ENCODE measurements at places on chromosomes 5 and 9.

- no peak for DNase-seq
Measured at GRCh38 chr9:84314306-84314705, 26.3 kb downstream of the SLC28A3 start.

DNA sequence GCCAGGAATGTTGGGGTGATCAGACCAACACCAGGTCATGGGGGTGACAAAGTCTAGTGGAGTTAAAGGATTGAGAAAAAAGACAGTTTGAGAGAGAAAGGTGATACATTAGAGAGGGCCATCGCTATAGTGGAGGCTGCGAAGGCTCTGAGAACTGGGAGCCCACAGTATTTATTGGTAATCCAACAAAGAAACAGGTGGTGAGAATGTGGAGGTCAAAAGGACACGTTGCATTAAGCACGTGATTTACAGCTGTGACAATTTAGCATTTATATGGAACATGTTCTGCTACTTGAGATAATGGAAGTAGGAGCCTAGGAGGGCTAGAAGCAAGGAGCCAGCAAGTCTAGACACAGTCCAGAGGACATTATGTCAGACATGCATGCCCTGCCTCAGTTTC lies 2086.5 kb upstream of the C9orf72 start:
- no peak for DNase-seq

DNA sequence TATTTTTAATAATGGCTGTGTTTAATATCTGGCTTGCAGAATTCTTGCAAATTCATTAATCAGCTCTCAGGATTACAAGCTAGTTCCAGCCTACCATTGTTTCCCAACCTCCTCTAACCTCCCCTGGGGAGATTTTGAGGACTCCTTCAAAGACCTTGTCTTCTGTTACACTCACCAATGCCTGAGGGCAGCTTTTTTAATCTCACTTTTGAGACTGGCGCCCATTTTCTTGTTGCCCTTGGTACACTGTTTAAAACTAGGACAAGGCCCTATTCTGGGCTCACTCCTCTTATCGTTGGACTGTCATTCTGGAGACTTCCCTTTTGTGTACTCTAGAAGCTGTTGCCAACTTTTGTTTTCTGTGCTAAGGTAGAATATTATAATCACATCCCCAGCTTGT lies 13.6 kb upstream of the EQTN start:
- DNase-seq, result no peak

GRCh38 chr9:98117984-98118639 lies 910 bp downstream of the TRIM14 start:
- DNase-seq, result peak; percentile 45

GRCh38 chr9:128781187-128782070 lies 5.6 kb upstream of the TBC1D13 start:
- DNase-seq, result no peak

DNA sequence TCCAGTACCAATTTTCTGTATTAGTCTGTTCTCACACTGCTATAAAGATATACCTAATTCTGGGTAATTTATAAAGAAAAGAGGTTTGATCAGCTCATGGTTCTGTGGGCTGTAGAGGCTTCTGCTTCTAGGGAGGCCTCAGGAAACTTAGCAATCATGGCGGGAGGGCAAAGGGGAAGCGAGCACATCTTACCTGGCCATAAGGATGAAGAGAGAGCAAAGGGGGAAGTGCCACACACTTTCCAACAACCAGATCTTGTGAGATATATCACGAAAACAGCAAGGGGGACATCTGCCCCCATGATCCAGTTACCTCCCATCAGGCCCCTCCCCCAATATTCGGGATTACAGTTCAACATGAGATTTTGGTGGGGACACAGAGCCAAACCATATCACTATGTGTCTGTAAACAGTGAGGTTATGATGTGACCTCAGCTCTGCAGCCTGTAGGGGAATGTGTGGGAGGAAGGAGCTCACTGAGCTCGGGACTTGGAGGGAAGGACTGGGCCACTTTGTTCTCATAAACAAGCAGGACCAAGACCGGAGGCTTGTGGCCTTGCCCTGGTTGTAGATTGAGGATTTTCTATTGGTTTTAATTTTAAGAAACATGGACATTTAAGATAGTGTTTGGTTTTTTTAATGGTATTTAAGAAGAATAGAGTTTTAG lies 85.2 kb downstream of the EHMT1 start:
- peak; percentile 54 for DNase-seq

- no peak for DNase-seq
Measured at GRCh38 chr5:154421868-154422267, 23.9 kb upstream of the SAP30L start.

DNA sequence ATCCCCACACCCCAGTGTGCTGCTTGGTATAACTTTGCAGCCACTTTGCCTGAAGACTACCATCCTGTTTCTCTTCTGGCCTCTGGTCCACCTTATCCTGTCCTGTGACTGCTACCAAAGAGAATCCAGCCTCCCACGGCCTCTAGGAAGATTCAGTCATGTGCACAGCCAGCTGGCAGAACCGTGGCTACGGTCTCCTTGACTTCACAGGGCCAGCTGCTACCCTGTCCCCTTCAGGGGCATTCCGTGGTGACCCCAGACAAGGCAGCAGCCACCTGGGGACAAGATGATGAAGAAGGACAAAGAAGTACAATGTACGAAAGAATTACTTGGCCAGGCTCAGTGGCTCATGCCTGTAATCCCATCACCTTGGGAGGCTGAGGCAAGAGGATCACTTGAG lies 98.6 kb downstream of the PDE6A start:
- DNase-seq, result no peak

- peak; percentile 42 for DNase-seq
Measured at GRCh38 chr9:131276094-131276888, at the start of gene FAM78A. Gene FAM78A (minus strand): TSS chr9:131276510. CDS start chr9:131276179, 331 bp downstream.

- no peak for DNase-seq
Measured at GRCh38 chr5:159877016-159877415, 39.3 kb upstream of the ADRA1B start.

- no peak for DNase-seq
Measured at GRCh38 chr5:10660720-10661387, 97.0 kb downstream of the ANKRD33B start.

GRCh38 chr9:6711403-6711802 lies 46.4 kb upstream of the KDM4C start:
- DNase-seq, result peak; percentile 66

DNA sequence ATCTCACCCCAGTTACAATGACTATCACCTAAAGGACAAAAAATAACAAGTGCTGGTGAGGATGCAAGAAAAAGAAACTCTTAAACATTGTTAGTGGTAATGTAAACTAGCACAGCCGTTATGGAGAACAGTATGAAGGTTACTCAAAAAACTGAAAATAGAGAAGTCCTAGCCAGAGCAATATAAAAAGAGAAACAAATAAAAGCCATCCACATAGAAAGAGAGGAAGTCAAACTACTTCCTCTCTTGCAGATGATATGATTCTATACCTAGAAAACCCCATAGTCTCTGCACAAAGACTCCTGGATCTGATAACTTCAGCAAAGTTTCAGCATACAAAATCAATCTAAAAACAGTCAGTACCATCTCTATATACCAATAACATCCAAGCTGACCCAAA lies 221.5 kb upstream of the FAM174A start:
- no peak for DNase-seq

GRCh38 chr5:146076455-146076854 lies 28.9 kb downstream of the PLAC8L1 start:
- no peak for DNase-seq

- DNase-seq, result peak; percentile 70
Measured at GRCh38 chr9:125521462-125522327, 185.3 kb downstream of the MAPKAP1 start.

- DNase-seq, result no peak
Measured at GRCh38 chr9:97555164-97555563, 53.7 kb downstream of the TMOD1 start.

DNA sequence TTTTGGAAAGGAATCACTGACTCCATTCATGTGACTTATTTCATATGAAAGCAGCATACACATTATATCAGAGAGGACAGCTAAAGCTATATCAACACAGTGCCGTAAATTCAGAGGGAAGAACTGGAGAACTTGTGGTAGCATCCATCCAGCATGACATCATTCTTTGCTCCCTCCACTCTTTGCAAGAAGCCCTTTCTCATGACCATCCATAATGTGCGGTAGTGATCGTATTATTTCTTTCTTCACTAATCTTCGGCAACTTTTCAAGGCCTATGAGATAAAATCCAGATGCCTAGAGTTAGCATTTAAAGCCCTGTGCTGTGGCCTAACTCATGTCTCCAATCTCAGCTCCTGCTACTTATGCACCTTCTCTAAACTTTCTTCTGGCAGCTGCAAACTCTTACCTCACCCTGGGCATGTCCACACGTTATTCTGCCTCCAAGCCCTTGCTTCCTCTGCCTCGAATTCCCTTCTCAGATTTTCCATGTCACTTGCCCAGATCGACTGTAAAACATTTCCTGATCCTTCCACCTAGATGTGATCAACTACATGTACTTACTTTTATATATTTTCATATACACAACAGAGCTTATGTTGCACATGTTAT lies 307.3 kb upstream of the SGCD start:
- no peak for DNase-seq

DNA sequence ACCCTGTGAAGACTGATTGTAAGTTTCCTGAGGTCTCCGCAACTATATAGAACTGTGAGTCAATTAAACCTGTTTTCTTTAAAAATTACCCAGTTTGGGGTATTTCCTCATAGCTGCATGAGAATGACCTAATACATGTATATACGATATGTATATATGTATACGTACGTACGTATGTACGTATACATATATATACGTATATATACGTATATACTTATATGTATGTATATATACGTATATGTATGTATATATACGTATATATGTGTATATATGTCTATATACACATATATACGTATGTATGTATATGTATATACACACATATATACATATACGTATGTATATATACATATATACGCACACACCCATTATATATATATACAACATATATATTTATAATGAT lies 1153.0 kb upstream of the CDH18 start:
- DNase-seq, result no peak

DNA sequence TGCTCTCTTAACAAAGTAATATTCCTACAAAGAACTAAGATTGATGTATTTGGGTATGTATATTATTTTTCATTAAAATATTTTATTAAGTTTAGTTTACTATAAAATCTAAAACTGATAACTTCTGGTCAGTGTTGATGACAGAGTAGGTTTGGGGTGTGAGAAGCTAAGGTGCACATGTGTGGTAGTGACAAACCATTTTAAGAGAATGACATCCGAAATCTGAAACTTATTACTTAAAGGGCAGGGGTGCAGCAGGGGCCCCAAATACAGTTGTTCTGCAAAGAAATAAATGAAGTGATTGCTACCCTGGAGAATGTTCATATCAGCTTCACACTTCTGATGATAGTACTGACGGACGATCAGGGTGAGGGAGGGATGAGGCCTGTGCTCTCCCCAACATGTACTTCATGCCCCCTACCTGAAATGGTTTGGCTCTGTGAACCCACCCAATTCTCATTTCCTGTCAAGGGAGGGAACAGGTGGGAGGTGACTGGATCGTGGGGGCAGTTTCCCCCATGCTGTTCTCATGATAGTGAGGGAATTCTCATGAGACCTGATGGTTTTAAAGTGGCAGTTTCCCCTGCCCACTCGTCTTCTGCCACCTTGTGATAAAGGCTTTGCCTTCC lies 125.3 kb upstream of the RFX3 start:
- DNase-seq, result no peak

DNA sequence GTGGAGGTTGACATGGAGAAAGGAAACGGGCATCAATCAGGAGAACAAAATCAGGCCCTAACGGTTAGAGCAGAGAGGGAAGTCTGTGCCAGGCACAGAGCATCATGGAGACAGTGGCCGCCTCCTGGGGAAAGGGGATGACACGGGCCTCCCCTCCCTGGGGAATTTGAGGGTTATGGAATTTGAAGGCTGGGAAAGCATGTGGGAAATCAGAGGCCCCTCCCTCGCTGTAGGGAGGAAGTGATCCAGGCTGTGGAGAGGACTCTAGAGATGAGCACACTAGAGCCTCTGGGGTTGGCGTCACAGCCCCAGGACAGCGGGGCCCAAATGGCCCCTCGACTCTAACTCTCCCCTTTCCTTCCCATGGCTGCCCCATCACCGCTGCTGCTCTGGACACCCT lies 36.7 kb downstream of the PROP1 start:
- DNase-seq, result no peak

- DNase-seq, result no peak
Measured at GRCh38 chr5:72228960-72229359, 91.1 kb downstream of the MRPS27 start.

DNA sequence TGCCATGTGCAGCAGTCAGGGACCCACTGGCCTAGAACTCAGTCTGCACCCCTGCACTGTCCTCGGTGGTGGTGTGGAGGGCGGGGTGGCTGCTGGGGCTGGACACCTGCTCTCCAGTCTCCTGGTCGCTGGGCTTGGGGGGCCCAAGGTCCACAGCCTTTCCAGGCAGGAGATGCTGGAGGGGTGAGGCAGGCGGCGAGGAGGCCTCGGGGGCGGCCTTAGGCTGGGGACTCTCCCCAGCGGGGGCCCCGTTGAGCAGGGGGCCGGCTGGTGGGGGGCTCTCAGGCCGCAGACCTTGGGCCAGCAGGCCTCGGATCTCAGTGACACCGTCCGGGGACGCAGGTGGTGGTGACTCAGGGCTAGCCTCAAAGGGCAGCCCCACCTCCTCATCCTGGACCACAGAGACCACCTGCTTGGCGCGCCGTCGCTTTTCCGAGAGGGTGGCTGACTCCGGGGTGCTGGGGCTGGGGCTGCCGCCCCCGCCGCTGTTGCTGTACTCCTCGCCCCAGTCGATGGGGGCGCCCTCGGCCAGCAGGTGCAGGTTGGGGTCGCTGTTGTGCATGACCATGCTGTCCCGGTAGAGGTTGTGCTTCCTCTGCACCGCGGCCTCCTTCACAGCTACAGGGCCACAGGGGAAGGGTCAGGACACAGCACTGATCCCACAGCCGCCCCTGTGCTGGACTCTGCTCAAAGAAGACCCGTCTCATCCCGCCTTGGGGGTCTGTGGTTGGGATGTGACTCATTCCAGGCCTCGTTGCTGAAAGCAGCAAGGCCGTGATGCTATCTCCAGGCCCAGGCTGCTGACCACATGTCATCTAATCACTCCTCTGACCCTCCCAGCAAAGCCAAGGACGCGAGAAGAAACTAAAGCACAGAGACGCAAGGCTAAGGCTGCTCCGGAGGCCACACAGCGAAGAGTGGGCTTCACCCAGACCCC lies 55.8 kb downstream of the LRSAM1 start:
- peak; percentile 41 for DNase-seq
